ENCODE measurements at places on chromosomes 1 and 21.

DNA sequence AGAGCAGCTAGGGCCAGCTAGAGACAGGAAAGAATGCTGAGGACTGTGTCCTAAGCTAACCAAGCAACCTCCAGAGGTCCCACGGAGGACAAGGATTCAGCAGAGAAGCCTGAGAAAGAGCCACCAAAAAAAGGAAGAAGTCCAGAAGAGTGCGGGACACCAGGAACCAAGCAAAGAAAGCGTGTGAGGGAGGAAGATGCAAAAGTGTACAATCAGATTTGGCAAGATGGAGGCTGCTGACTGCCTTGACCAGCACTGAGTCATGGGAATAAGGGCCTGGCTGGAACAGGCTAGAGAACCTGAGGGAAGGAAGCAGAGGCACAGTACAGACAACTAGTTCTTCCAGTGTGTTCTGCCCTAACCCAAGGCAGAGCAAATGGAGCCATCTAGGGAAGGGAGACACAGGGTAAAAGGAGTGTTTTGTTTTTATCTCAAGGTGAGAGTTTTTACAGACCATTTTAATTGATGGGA, 18.5 kb downstream of the TP53BP2 start:
- DNase-seq: no peak

DNA sequence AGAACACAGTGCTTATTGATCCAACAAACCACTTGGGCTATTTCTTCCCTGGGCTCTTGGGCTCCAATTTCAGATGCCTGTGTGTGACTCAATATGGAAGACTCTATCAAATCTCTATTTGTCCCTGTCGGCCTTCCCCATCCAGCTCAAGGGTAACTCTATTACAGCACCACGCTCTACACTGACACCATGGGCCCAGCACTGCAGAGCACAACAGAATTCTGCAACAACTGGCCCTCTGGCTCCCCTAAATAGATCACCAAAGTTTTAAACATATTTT, 51.7 kb downstream of the CAPZB start:
- DNase-seq: no peak

DNA sequence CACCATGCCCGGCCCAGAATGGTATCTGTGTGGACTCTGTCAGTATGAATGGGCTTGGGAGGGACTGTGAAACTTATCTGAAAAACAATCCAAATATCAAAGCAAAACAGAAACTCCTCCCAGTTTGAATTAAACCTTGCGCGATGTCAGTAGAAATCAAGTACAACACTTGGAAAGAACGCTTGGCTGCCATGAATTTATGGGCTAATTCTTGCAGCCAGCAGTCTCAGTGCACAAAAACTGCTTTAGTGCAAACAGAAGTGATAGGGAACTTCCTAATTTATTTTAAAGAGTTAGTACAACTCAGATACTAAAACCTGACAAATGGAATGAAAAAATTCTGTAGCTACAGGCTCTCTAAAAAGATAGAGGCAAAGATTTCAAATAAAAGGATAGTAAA, 8.5 kb downstream of the CLCA1 start:
- no peak for DNase-seq

- DNase-seq: no peak
Observed at GRCh38 chr1:31593136-31593665, 16.9 kb downstream of the TINAGL1 start.

All from CD4-positive, alpha-beta T cell treated with Interleukin-4 for 1 hour (primary cell).